MM.1S (cell line): ENCODE measurements at places on chromosomes 7 and 10.

DNA sequence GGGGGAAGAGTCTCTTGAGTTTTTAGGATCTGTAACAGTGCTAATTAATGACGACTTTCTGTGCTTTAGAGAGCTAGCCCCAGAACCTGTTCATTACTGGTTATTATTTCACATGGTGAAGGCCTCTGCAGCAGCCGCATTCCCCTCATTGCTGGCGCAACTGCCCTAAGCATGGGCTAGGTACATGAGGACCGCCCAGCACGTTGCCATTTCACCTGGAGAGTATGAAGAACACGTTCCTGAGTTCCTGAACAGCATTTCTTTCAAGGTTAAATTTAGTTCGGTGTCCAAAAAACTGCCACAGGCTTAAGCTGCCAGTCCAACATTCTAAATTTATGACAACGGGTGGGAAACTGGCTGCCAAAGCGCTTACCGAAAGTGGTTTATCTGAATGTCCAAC, 177.0 kb downstream of the DNAH11 start:
- H3K27me3 ChIP-seq = no peaks in the 10 kb centered on the region
- no peak overlapping the region for H3K4me3 ChIP-seq
- H3K36me3 ChIP-seq = no peaks in the 10 kb centered on the region
- no peak overlapping the region for H3K27ac ChIP-seq
- peaks cover 7% of the 10 kb centered on the region; the same call in 1 of the 2 replicates for H3K4me1 ChIP-seq
- no peak for DNase-seq

DNA sequence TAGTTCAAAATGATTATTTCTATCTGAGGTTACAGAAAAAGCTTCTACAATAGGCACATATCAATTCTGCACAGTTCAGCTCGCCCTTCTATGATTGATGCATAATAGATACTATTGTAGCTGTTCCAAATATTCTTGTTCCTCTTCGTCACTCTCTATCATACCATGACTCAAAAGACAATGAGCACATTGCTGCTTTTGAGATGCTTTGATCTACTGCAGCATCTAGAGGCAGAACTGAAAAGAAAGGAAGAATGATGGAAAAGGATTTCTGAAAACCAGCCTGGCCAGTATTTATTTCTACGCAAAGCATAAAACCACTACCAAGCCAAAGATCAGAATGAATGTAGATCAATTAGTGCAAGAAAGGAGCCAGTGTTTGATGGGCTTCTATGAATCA, 59.3 kb upstream of the PLXDC2 start:
- H3K36me3 ChIP-seq = no peaks in the 10 kb centered on the region
- no peak for DNase-seq
- no peaks in the 10 kb centered on the region for H3K27me3 ChIP-seq
- no peaks in the 10 kb centered on the region for H3K4me1 ChIP-seq
- no peak overlapping the region for H3K27ac ChIP-seq
- no peak overlapping the region for H3K4me3 ChIP-seq

DNA sequence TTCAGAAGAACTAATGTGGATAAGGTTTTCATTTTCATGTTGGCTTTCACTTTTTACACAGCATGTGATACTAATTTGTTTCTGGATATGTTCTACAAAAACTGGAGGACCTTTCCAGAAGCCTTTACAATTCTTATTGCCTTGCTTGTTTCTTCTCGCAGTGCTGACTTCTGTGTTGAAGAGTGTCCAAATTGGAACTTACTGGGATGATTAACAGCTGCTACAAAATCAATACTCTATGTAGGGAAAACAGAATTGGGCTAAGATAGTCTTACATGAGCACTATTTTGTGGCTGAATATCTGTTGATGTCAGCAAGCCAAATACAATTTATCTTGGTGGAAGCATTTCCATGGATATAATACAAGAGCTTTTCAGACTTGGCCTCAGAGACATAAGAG, 351.2 kb downstream of the DGKB start:
- H3K4me1 ChIP-seq = no peaks in the 10 kb centered on the region
- no peaks in the 10 kb centered on the region for H3K27me3 ChIP-seq
- no peak for DNase-seq
- no peaks in the 10 kb centered on the region for H3K36me3 ChIP-seq

DNA sequence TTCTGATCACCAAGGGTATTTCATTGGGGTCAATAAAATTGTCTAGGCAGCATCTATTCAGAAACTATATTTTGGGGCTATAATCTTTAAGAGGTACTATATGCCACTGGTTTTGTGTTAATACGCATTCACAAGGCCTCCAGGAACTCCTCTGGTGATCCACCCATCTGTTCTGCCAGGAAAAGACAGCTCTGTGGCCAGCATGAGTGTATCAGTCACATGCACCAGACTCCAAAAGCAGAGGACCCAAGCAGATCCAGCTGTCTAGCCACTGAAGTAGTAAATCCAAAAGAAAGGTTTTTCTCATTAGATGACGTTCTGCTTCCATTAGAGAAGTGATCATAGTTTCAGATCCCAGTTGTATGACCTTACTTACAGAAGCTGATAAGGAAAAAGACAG, 199.6 kb upstream of the CELF2 start:
- H3K36me3 ChIP-seq = no peaks in the 10 kb centered on the region
- H3K27ac ChIP-seq = no peak overlapping the region
- DNase-seq = no peak
- peaks cover 9% of the 10 kb centered on the region for H3K4me1 ChIP-seq
- no peak overlapping the region for H3K4me3 ChIP-seq
- no peaks in the 10 kb centered on the region for H3K27me3 ChIP-seq

DNA sequence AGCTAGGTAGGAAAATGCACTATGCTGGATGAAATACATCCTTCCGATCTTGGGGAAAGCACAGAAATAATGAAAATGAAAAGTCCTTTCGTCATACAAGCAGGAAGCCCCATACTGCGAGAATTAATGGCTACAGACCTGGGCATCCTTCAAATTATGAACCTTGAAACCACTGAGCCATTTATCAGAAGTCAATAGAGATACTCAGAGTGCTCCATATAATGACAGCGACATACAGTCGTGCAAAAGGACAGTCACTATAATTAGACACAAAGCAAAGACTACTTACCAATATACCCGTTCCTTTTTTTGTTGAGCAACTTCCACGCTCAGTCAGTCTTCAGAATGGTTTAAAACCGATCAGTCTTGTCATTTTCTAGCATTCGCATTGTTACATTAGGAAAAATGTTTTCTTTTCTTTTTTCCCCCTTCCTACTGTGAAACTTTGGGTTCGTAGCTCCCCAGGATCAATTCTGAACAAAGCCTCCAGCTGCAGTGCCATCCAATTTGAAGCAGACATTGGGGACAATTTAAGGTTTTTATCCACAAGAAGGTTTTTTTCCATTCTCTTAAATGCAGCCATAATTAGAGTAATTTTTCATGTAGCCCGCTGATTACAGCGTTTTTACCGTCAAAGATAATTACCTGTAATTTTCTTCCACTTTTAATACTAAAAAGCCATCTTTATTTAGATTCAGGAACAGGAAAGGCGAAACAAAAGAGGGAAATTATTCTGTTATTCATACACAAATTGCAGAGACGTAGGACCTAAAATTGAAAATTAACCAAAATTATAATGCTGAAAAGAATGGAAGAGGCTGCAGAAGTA, 6.4 kb downstream of the DLX6 start:
- H3K27me3 ChIP-seq = peaks cover 4% of the 10 kb centered on the region; the same call in 1 of the 2 replicates
- no peaks in the 10 kb centered on the region for H3K36me3 ChIP-seq
- H3K4me3 ChIP-seq = no peak overlapping the region

- no peaks in the 10 kb centered on the region for H3K4me1 ChIP-seq
- H3K27me3 ChIP-seq = no peaks in the 10 kb centered on the region
- no peak overlapping the region for H3K4me3 ChIP-seq
- no peaks in the 10 kb centered on the region for H3K36me3 ChIP-seq
- DNase-seq = no peak
These were observed 6.7 kb upstream of the BTBD16 start for GRCh38 chr10:122264436-122264835.
